ENCODE measurements at places on chromosomes 12 and 14.
A peak's percentile ranks its signal among the peaks of the same experiment; 100 is the strongest.

DNA sequence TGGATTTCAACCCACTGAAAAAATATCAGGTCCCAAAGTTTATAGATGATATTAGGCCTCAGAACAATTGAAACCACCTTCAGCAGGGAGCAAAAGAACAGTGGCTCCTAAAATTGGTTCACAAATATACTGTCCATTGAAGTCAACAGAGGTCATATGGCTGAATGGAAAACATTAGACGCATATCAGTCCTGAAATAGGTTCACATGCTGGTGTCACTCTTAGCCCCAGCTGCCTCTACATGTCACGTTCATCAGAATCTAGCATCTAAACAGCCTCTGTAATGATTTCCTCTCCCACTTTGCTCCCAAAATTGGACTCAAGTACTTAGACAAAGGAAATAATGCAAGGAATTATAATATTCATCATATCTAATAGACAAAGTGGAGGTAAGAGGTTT, 8.7 kb downstream of the FLRT2 start:
- no peak for DNase-seq

DNA sequence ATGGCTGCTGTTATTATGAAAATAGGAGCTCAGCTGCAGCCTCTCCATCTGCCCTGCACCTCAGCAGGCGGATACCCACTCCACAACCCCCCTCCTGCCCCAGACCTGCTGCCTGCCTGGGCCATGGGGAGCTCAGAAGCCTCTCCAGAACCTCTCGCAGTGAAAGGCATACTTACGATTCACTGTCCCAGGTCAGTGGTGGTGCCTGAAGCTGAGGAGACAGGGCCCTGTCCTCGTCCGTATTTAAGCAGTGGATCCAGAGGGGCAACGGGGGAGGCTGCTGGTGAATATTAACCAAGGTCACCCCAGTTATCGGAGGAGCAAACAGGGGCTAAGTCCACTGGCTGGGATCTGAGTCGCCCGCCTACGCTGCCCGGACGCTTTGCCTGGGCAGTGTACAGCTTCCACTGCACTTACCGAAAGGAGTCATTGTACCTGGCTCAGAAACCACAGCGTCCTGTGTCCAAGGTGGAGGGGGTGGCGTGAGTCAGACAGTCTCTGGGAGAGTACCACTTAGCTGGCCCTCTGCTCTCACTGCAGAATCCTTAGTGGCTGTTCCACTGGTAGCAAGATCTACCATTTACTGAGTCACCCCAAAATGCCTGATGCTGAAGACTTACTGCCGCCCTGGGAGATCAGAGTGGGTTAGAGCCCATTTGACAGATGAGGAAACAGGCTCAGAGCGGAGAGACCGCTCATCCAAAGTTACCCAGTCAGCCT, at the start of gene SERPINA1:
SERPINA1 (minus strand) TSS at position 219 of the 720 bp plus-strand sequence. CDS start 5,365 bp downstream, outside the sequence.
- no peak for DNase-seq

DNA sequence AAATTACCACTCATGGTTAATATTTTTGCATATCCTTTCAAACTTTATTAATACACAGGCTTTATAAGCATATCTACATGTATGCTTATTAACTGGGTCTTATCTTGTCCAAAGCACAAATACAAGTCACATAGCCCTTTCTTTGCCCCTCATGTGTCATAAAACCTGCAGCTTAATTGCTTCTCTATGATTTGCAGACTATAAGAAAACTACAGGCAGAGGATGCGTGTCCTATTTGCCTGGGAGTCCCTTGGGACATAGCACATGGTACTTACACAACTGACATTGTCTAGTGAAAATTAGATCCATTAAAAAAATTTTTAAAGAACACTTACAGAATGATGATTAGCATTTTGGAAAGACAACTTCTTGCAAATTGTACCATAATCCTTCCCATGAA, 190.5 kb upstream of the PLEKHA5 start:
- DNase-seq = no peak

DNA sequence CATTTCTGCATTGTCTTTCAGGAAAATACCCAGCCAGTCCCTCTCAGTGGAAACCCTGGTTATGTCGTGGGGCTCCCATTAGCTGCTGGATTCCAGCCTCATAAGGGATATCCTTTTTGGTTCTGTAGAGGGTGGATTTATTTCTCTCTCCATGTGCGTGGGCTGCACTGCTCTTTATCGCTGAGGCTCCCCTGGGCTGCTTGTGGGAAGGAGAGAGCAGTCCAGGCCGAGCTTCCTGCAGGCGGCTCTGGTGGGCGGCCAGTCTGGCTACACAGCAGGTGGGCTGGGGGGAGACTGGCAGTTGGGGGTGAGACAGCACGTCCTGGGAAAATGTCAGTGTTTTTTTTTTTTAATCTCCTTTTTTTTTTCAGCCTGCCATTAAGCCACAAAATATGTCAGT, 27.6 kb downstream of the TCTN1 start:
- no peak for DNase-seq

- DNase-seq = no peak
Observed at GRCh38 chr12:16229676-16230075, 47.8 kb downstream of the SLC15A5 start.

DNA sequence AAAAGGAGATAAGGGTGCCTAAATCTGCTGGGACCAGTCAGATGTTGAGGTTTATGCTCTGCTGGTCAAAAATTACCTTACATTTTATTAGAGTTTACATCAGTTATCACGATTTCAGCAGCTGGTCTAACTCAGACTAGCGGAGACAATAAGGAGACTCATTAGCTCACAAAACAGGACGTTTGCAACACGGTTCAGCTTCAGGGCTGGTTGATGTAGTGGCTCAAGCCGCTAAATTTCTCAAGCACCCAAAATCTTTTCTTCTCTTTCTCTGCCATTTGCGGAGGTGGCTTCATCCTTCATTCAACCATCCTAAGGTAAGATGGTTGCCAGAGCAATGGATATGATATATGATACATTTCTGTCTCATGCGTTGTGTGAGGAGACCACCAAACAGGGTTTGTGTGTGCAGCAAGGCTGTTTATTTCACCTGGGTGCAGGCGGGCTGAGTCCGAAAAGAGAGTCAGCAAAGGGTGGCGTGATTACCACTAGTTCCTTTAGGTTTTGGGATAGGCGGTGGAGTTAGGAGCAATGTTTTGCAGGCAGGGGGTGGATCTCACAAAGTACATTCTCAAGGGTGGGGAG, 30.3 kb upstream of the CLIP1 start:
- DNase-seq = no peak

GRCh38 chr14:57704763-57705162, 161.1 kb downstream of the SLC35F4 start:
- no peak for DNase-seq

GRCh38 chr12:3279832-3280231, 202.7 kb downstream of the TSPAN9 start:
- DNase-seq = no peak

DNA sequence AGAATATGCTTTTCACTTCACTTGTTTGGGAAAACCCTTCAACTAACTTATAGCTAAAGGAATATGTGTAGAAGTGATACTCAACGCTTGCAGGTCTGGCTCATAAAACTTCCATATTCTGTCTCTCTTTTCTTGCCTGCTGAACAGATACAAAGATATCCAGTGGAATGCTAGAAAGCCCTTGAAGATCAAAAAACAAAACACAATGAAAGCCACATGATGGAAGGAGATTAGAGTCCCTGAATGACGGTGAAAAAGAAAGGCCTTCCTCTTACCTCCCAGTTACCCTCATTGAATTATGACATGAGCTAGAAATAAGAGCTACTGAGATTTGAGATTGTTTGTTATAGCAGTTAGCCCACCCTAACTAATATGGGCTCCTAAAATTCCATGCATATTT, 28.2 kb upstream of the NELL2 start:
- DNase-seq = no peak

- DNase-seq = no peak
Observed at GRCh38 chr12:95723693-95724384, 66.7 kb downstream of the NTN4 start.

DNA sequence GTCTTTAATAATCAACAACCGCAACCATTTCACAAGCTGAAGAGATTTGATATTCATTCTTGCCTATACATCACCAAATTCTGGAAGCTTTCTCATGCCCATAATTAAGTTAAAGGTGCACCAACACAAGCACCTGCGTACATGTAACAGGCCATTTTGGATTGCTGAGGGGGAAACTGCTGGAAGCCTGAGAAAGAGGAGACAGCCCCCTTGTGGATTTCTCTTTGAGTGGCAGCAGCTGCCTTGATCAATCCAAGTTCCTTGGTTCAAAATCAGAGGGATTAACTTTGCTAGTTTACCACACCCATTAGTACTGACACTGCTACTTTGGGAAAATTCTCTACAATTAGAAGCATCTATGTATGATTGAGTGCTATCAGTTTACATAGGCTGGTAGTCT, 321.1 kb downstream of the NOVA1 start:
- DNase-seq = no peak

DNA sequence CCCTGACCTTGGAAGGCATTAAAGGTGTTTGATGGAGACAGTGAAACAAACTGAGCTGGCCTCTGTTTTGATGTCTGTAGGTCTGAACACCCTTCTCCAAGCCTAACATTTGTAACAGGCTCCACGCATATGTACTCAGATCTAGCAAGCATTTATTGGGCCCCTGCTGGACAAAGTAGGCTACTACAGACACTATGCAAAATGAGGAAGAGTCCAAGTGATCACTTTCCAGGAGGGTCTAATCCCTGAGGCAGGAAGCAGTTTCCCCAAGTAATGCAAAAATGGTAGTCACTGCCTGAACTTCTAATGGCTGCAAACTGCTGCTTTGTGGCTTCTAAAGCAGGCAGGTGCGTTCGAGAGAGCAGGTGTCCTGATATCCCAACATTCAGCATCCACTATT, 405.8 kb downstream of the MED13L start:
- no peak for DNase-seq

- no peak for DNase-seq
Observed at GRCh38 chr12:25501549-25501948, 51.5 kb downstream of the LMNTD1 start.

GRCh38 chr14:70908935-70909641, 1.8 kb downstream of the PCNX1 start:
- no peak for DNase-seq

DNA sequence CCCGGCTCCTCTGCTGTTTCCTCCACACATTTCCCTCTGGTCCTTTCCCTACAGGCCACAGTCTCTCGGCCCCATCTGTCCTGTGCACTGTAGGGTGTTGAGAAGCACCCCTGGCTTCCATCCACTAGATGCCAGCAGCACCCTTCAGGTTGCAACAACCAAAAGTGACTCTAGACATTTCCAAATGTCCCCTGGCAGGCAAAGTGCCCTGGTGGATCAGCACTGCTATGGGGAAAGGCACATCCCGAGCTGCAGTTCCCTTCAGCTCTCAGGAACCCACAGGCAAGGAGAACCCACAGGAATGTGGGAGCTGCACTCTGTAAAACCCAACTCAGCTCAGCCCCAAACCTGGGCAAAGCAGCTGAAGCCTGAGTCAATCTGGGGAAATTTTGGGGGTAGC, 77.0 kb downstream of the RBM19 start:
- no peak for DNase-seq

GRCh38 chr14:87121716-87122115, 871.3 kb downstream of the GALC start:
- DNase-seq = no peak

- DNase-seq = peak; percentile 53
Observed at GRCh38 chr14:106691601-106692291, 1165.4 kb downstream of the TMEM121 start.

- no peak for DNase-seq
Observed at GRCh38 chr14:79016828-79017505, 846.8 kb downstream of the NRXN3 start.

DNA sequence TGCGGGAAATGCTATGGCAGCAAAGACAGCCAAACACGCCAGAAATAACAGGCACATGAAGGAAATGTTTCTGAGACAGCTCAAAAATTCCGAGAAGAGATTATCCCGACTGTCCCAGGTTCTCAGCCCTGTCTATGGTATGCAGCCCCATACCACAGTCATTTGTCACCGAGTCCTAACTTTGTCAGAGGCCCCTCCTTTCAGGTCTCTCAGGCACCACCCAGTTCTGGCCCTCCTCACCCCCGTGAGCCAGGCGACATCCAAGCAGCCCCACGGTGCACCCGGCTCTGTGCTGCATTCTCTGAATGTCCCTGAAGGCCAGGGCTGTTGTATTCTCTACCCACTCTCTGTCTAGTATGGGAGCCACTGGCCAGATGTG, 24.0 kb downstream of the SSH1 start:
- no peak for DNase-seq

DNA sequence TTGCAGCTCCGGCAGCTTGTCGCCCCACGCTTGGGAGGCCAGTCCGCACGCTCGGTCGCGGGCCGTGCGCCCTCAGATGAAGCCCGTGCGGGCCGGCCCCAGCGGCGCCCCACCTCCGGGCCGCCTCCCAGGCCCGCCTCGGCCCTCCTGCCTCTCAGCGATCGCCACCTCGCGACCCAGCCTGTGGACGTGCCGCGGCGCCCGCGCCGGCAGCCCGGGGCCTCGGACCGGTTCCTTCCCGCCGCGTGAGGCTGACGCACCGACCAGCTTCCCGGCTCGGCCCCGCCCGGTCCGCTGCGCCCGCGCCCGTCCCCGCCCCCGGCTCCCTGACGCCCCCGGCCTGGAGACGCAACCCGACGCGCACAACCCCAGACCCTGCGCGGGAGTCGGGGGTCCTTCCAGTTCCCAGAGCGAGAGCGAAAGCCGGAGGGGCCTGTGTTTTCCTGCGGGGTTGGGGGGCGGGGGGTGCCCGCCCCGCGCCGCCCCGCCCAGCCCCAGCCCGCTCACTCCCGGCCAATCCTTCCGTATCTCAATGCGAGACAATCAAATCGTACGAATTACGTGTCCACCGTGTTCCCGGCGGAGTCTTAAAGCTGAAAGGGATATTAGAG, at the start of gene ERO1A:
ERO1A (minus strand) TSS at position 78 of the 611 bp plus-strand sequence; CDS start at position 1, 77 bp downstream.
- DNase-seq = peak; percentile 43

DNA sequence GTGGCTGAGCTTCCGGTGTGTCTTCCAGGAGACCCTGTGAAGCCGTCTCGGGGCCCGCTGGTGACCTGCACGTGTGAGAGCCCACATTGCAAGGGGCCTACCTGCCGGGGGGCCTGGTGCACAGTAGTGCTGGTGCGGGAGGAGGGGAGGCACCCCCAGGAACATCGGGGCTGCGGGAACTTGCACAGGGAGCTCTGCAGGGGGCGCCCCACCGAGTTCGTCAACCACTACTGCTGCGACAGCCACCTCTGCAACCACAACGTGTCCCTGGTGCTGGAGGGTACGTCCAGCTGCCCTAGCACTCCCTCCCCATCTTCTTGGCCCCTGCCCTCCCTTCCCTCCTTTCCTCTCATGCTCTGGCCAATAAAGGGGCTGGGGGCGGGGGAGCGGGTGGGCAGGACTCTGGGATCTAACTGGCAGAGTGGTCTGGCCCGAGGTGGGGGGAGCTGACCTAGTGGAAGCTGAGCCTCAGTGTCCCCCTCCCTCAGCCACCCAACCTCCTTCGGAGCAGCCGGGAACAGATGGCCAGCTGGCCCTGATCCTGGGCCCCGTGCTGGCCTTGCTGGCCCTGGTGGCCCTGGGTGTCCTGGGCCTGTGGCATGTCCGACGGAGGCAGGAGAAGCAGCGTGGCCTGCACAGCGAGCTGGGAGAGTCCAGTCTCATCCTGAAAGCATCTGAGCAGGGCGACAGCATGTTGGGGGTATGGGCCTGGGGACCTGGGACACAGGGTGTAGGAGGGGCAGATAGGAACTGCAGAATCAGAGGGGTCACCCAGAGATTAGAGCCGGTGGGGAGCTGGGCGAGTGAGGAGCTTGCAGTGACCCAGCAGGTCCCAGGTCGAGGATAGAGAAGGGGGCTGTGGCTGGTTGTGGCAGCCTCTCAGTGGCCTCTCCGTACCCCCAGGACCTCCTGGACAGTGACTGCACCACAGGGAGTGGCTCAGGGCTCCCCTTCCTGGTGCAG, 6.0 kb downstream of the ACVRL1 start:
- DNase-seq = no peak
